SK-N-SH (cell line): ENCODE measurements at places on chromosomes 1 and 21.
A peak's percentile ranks its signal among the peaks of the same experiment; 100 is the strongest.

DNA sequence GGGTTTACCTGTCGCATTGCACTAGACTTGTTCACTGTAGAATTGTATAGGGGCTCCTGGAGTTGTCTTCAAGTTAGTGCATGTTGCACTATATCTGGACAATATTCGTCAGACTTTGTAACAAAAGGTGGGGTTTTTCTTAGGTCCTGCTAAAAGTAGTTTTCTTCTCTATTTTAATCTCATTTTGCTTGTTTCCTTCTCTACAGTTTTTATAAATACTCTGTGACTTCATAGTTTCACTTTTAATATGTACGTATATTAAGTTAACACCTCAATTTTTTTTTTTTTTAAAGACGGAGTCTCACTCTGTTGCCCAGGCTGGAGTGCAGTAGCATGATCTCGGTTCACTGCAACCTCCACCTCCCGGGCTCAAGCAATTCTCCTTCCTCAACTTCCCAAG lies 26.5 kb upstream of the MRPS6 start:
- no peak for DNase-seq

- no peak for DNase-seq
These were observed 61.0 kb upstream of the FAM20B start for GRCh38 chr1:178964469-178965330.

- no peak for DNase-seq
These were observed 19.1 kb upstream of the QSOX1 start for GRCh38 chr1:180135535-180135934.

- DNase-seq: no peak
These were observed 8.7 kb downstream of the CTNNBIP1 start for GRCh38 chr1:9901148-9902059.

DNA sequence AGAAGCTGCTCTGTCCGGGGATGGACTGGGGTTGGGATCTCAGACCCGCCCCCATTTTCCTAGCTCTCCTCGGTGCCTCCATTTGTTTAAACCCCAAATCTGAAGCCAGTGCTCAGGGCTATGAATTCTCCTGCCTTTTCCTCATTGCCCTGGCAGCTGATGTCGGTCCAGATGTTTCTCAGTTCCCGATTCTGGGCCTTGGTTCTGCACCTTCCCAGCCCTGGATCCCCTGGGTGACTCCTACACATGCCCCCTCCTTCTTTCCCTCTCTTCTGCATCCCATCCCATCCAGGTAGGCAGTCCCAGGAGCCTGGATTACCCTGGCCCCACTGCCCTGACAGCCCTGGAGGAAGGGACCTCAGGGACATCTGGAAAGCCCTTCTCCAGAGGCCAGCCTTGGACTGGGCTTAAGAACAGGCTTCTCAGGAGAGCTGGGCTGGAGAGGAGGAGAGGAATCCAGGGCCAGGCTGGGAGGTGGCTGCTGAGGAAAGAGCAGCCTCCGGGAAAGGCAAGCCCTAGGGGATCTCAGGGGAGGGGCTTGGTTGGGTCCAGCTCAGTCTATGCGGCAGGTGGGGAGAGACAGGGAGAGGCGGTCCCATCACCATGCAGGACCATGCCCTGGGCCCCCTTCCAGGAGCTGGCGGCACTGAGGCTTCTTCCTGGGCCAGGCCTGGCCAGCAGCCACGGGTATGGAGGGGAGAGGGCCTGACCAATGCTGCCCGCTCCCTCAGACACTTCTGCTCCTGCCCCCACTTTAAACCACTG lies 6.8 kb upstream of the EPS8L3 start:
- DNase-seq: no peak

DNA sequence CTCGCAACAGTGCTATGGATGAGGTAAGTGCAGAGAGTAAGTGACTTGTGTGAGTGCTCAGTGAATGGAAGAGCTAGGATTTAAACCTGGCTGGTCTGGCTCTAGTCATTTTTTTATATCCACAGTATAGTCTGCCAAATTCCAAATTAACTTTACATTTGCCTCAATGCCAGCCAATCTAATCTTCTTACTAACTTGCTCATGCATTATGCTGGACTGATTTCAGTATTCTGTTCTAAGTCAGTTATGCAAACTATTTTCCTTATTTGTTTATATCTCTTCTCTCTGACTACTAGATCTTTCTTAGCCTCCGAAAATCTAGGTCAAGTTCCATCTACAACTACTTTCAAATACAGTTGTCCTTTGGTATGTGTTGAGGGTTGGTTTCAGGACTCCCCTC lies 133.3 kb downstream of the XPR1 start:
- no peak for DNase-seq

GRCh38 chr1:41355356-41355755 lies 5.9 kb upstream of the FOXO6 start:
- DNase-seq: no peak

GRCh38 chr1:110673197-110673701 lies 1.5 kb downstream of the KCNA3 start:
- DNase-seq: peak; percentile 50

GRCh38 chr1:172895050-172895460 lies 155.7 kb downstream of the TNFSF18 start:
- DNase-seq: no peak

DNA sequence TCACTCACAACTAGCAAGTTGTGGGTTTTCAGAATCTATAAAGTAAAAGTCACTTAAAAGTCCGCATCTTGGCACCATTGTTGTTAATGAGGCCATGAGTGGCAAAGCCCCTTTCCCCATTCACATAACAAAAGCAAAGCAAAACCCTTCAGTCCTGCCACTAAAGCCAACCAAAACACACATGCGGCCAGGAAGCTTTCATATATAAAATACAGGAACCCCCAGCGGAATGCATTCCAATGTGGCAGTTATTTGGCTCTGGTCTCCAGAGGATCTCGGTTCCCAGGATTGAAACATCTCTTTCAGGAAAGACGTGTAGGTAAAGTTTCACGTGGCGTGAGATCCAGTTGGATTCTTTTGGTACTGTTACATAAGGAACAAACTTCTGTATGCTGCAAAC lies 2.5 kb upstream of the LBR start:
- DNase-seq: no peak

GRCh38 chr1:203765029-203765837 lies at the start of gene LAX1:
LAX1 (plus strand) TSS chr1:203765183; CDS start chr1:203765566, 383 bp downstream.
- no peak for DNase-seq

DNA sequence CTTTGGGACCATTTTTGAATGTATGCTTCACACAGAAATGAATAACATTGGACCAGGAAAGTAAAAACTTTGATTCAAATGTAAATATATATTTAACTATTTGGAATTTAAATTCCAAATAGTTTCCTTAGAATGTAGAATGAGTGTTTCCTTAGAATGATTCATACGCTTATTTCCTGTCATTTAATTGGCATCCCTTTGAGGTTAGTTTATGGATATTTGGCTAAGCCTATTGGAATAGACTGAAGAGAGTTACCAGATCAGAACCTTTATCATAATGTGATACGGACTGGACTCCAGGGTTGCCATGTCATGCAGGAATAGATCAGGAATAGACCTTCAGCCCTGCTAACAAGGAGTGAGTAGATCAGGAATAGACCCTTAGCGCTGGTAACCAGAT lies 133.1 kb downstream of the TNNI3K start:
- DNase-seq: no peak

DNA sequence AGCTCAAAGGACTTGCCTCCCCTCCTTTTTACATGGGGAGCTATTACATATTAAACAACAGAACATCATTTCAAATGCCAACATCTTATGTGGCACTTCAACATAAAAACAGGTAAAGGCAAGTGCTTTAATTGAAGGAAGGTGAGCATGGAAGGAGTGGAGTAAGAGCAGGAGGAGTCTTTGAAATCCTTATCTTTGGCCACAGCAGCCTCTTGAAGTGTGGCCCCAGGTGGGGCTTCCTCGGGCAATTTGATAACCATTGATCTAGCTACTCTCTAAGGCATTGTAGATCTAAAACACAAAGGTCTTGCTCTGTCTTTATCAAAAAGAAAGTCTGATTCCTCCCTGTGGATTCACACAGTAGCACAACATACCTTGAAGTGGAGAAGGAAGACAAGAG lies 70.9 kb upstream of the PPP2R5A start:
- no peak for DNase-seq

- peak; percentile 31 for DNase-seq
These were observed 51.6 kb upstream of the HAO2 start for GRCh38 chr1:119316870-119317416.

DNA sequence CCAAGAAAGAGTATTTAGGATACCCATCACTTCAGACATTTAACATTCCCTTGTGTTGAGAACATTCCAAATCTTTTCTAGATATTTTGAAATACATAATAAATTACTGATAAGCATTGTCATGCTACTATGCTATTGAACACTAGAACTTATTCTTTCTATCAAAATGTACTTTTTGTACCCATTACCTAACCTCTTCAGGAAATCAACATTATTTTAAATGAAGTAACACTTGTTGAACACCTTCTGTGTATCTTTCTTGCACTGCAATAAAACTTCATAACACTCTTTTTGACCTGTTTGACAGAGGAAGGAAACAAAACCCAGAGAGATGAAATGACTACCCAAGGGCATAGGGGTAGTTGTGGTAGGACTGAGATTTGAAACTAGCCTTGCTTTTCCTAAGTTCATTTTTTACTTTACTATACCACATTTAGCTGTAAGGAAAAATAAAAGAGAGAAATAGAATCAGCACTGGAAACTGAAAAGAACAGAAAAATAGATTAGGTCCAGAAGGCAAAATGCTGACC lies 99.4 kb downstream of the UCHL5 start:
- no peak for DNase-seq

DNA sequence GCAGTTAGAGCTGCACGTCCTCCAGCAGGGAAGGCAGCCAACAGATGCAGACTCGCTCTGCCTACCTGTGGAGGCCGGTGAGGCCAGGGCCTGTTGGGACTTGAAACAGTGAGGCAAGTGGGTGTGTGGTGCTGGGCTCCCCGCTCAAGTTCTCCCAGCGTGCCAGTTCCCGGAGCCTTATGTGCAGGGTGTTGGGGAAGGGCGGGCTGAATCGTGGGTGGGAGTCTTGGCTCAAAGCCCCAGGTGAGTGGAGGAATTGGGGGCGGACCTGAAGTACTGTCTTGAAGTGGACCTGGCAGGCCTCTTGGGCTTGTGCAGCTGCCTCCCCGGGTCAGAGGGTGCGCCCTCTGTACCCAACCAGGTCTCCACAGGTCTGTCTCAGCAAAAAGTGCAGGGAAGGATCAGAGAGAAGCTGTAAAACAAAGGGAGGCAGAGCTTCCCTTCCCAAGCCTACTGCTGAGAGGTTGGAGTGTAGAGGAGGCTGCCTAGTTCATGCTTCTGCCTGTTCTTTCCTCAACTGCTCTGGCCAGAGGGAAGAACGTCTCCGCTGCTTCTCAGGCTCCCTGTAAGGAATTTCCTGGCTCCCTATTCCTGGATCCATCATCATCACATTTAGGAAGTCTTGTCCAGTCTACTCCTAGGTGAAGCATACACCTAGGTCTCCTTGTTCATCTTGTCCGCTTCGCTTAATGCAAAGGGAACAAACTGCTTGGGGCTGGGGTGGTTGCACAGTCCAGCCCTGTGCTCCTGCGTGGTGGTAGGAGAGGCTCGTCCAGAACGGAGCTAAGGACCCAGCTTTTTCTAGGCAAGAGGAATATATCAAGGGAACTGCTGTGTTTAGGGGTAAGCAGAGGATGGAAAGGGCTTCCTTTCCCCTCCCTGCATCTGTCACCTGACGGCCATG lies 14.9 kb downstream of the UTP11 start:
- no peak for DNase-seq

GRCh38 chr1:6822530-6823359 lies 37.5 kb downstream of the CAMTA1 start:
- DNase-seq: no peak

GRCh38 chr1:197469620-197470210 lies 201.7 kb downstream of the CRB1 start:
- DNase-seq: no peak

DNA sequence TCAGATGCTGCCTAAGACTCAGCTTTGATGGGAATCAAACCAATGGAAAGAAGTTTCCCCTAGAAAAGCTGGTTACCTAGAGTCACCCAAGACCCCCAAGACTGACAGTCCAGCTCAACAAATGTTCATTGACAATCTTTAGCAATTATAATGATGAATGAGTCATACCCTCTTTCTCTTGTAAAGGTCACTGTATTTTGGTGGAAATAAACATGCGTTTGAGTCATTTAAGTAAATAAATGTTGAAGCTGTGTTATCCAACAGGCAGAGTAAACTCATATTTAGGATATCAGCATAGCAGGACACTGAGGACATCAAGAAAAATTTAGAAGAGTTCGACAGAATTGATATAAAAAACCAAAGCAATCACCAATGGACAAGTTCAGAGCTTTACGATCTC lies 295.9 kb downstream of the RGS7 start:
- no peak for DNase-seq

- DNase-seq: no peak
These were observed 343.3 kb downstream of the SETD4 start for GRCh38 chr21:35716876-35717565.

DNA sequence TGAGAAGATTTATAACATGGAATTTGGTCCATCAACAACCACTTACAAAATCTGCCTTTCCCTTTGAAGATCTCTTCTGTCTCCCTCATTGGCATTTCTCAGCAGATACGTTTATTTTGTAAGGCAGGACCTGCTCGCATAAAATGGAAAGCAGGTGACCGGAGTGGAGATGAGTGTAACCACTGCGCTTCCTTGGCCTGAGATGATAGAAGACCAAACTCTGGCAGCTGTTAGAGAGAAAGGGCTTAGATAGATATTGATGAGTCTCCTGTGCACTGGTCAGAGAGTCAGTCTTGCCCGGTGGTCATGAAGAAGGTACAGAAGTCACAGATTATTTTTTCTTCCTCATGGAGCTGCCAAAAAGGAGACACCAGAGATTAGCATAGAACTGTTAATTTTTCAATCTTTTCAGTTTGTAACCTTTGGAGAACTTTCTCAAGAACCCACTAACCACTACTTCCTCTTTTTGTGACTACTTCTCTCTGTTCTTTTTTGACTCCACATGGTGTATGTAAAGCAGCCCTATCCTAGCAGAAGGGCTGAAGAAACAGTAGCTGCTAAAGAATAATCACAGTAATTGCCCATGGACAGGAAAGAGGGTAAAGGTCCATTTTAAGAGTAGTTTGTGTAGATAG lies 47.6 kb downstream of the FCRL3 start:
- no peak for DNase-seq

DNA sequence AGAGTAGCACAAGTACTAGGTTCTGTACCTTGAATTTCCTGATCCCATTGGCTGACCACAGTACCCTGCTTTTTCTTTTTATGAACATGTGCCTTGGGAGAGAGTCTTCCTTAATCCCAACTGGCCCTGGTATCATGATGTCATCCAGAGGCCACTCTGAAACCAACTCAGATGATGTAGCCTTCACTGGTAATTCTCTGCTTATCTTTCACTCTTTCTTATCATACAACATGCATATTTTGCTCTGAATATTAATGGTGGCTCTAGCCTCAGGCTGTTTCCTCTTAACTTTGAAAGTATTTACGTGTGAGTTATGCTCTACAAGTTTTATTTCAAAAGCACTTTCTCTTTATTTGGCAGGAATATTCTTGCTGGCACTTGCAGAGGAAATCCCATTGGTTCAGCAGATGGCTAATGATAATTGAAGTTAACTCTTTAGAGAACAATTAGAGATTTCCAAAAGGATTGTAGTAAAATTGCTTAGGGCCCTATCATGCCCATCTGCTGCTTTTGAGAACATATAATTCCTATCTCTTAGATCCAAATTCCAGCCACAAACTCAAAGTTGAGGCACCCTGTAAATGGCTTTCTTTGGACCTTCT lies 86.1 kb downstream of the PTGER3 start:
- peak; percentile 5 for DNase-seq
